Bronchus fibroblast of lung (primary cell): ENCODE measurements at places on chromosomes 11 and 22. TPM values are rescaled to one million over a fixed set of nuclear protein-coding genes. Genes with fewer than 3 reads are reported as not detected.

NLRP14 gene
- not detected in 2 replicates for total RNA-seq

LRRC75B gene
- 7.6 and 9.6 TPM in 2 replicates for total RNA-seq

MRGPRX4 gene
- not detected in 2 replicates for total RNA-seq

OR52I2 gene
- not detected in 2 replicates for total RNA-seq

CASP1 gene
- 19.3 and 23.9 TPM in 2 replicates for total RNA-seq

OR52H1 gene
- not detected in 2 replicates for total RNA-seq

OR10D3 gene
- not detected in 2 replicates for total RNA-seq

ARFIP2 gene
- total RNA-seq = 52.3 and 56.9 TPM in 2 replicates

SLC22A9 gene
- total RNA-seq = not detected in 2 replicates

SOX6 gene
- 0.59 and 0.67 TPM in 2 replicates for total RNA-seq

CCDC134 gene
- 8.4 and 9.5 TPM in 2 replicates for total RNA-seq

MYOD1 gene
- not detected in 2 replicates for total RNA-seq

DEFB131B gene
- not detected in 2 replicates for total RNA-seq

ATM gene
- 21.7 and 23.9 TPM in 2 replicates for total RNA-seq

OLFML1 gene
- 2.5 and 3.2 TPM in 2 replicates for total RNA-seq

OR4D5 gene
- not detected in 2 replicates for total RNA-seq

SIRT3 gene
- 12.8 and 14.6 TPM in 2 replicates for total RNA-seq

MPEG1 gene
- total RNA-seq = not detected in 2 replicates

RNF215 gene
- 16.6 and 18.8 TPM in 2 replicates for total RNA-seq

OR5B21 gene
- not detected in 2 replicates for total RNA-seq

SORL1 gene
- total RNA-seq = 0.34 and 0.74 TPM in 2 replicates

ZNF70 gene
- total RNA-seq = 3.6 and 3.9 TPM in 2 replicates

CENATAC gene
- total RNA-seq = 7.1 and 7.9 TPM in 2 replicates

BBOX1 gene
- total RNA-seq = not detected in 2 replicates

SYT8 gene
- 0.15 TPM in 1 of 2 replicates, not detected in the other for total RNA-seq

SLC22A25 gene
- total RNA-seq = not detected in 2 replicates

CREB3L1 gene
- 34.6 and 37.0 TPM in 2 replicates for total RNA-seq

FAM111B gene
- total RNA-seq = 8.6 and 10.6 TPM in 2 replicates

ZNF280B gene
- total RNA-seq = 0.67 and 1.2 TPM in 2 replicates

GGTLC3 gene
- total RNA-seq = not detected in 2 replicates

TSGA10IP gene
- total RNA-seq = under 0.01 TPM in 1 of 2 replicates, not detected in the other

SLC6A5 gene
- total RNA-seq = not detected in 2 replicates

KCNK7 gene
- total RNA-seq = 0.15 TPM in 1 of 2 replicates, not detected in the other
